ENCODE measurements at places on chromosomes 6 and 20.
A peak's percentile ranks its signal among the peaks of the same experiment; 100 is the strongest.

DNA sequence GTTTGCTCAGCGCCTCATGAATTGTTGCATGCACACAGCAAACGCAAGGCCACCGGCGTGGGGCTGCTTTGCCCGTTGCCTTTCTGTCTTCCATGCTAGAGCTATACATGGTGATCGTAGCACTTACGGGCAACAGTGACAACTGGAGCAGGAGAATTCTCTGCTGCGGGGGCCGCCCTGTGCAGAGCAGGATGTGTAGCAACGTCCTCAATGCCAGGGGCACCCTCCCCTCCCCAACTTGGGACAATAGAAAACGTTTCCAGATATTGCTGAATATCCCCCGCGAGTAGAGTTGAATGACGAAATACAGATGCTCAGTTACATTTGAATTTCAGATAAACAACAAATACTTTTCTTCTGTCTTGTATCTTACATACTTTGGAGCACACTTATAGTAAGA is 198.7 kb downstream of the TFAP2C start:
- no peak for DNase-seq

DNA sequence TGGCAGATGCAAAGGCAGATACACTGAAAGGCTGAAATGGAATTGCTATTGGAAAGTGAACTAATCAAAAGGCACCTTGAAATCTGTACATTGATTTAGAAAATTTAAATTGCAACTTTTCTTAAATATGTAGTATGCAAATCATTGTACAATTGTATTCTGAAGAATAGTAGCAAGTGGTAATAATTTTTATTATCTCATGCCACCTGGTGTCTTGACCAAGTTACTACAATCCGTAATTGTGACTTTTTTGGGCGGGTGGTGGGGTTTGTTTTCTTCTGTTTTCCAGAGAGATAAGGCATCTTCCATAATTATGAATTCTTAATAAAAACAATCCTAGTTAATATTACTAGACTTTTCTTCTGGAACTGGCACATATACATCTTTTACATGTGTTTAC is 12.5 kb upstream of the BCKDHB start:
- DNase-seq: peak; percentile 37

GRCh38 chr20:43955750-43956191 is 41.1 kb downstream of the TOX2 start:
- DNase-seq: no peak

DNA sequence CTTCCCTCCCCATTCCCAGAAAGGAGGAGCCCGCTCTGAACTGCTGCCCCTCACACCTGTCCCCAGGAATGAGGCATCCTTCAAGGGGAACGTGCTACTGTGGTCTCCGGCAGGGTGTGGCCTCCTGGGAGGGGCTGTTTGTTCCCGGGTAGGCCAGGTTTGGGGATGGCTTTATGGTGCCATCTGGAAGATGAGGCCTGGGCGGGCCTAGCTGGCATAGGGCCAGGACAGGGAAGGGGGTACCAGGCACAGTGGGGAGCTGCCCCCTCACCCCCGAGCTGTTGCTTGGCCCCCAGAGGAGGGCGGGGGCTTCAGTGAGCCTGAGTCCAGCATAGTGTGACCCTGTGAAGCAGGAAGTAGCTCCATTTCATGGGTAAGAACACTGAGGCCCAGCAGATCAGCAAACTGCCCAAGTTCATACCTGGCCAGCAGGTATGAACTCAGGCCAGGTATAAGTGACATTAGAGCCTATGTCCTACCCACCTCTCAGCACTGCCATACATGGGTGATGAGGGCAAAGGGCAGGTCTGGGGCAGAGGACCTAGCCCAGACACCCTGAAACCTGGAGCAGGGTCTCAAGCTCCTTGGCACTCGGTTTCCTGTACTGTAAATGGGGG is 17.5 kb upstream of the SPDEF start:
- no peak for DNase-seq

DNA sequence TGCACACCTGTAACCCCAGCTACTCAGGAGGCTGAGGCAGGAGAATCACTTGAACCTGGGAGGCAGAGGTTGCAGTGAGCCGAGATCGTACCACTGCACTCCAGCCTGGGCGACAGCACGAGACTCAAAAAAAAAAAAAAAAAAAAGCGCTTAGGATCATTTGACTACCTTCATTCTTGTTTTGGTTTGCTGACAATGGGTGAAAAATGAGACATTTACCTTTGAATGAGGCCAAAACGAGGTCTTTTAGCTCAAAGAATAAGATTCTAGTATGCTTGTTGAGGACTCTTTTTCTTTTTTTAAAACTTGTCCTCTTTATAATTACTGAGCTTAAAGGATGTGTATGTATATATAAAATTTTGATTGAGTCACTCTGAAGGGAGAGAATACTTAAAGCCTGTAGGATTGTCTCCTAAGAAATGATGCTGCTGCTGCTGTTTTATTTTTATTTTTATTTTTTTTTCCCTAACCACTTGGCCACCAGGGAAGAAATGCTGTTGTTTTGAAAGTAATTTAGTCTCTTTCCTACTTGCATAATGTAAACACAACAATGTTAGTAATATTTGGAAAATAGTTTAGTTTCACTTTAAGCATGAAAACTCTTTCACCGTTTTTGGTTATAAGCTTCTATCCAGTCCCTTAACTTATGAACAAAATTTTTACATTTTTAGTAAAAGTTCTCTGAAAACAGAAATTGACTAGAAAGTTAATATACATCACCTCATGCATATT is 7.9 kb downstream of the UBR2 start:
- DNase-seq: no peak

GRCh38 chr6:7108196-7108963 is 619 bp downstream of the RREB1 start:
- DNase-seq: peak; percentile 53

GRCh38 chr20:56627122-56628014 is 1.7 kb upstream of the TFAP2C start:
- DNase-seq: no peak

DNA sequence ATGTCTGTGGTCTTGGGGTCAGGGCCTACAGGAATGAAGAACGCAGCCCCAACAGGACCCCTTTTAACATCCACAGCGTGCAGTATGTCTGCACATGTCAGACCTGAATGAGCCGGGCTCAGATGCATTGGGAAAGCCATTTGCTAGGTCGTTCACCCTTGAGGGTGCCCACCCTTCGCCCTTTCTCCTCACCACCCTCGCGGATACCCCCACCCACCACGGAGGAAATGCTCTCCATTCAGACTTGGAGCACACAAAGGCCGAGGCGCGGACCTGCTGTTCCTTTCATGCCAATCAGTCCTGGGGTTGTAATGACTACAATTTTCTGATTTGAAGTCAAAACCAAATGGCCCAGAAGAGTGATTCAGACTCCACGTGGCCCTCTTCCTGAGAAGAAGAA is 62.7 kb downstream of the EDN3 start:
- DNase-seq: no peak

DNA sequence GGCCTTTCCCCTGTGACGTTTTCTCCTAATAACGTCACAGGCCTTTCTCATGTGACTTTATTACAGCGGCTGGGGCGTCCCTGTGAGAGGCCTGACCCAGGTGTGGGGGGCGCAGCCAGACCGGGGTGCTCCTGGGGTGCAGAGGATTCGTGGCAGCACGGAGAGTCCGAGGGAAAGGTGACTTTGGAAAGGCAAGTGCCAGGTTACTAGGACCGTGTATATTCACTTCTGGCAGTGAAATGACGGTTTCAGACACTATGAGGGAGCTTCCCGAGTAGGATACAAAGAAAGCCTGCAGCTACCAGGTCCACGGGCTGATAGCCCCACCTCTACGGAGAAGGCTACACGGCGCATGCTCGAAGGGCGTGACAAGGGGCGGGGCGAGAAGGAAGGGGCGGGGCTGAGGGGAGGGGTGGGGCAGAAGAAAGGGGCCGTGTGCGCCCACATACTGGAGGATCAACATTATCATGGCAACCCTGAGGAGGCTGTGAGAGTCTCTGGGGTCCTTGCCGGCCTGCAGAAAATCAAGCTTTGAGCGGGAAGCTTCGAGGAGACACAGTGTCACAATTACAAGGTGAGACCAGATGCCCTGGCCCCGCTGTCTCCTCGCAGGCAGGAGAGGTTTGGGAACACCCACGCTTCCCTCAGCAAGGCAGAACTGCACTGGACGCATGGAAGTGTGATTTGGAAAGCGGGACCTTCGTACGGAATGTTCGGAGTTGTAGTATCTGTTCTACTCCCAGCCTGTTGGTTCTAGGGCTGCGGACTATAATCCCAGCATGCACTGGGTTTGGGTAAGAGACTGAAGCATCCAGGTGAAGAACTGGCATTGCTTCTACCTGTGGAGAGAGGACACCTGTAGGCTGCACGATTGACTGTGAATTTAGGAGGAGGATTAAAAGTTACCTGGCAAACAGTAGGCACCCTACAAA is 54.4 kb upstream of the ZNF337 start:
- peak; percentile 56 for DNase-seq

GRCh38 chr6:17957904-17958620 is 29.4 kb downstream of the KIF13A start:
- no peak for DNase-seq

DNA sequence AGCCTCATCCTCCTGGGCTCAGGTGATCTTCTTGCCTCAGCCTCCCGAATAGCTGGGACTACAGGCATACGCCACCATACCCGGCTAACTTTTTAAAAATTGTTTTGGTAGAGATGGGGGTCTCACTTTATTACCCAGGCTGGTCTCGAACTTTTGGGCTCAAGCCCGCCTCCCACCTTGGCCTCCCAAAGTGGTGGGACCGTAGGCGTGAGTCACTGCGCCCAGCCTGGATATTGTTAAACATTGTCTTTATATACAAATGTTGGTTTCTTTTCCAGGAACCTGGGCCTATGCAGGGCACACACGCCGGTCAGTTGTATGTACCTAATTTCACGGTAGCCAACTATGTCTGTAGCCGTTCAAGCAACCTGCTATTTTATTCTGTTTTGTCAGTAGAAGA is 60.1 kb downstream of the SYNJ2 start:
- DNase-seq: no peak

DNA sequence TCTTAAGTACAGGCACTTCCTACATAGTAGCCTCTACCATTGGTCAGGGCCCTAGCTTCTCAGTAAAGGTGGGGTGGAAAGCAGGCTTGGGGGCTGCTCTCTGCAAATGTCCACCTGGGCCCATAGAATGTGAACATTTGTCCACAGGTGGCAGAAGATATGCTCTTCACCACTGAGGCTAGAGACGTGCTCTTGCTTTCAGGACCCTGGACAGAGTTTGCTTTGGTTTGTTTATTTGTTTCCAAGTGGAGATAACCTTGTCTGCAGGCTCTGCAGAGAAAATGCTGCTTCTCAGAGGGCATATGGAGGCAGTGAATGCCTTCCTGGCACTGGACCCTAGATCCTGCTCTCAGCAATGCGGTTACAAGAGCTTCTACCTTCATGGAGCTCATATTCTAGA is 129.0 kb downstream of the F13A1 start:
- DNase-seq: no peak

GRCh38 chr20:63150391-63150898 is 65.5 kb downstream of the YTHDF1 start:
- DNase-seq: no peak

DNA sequence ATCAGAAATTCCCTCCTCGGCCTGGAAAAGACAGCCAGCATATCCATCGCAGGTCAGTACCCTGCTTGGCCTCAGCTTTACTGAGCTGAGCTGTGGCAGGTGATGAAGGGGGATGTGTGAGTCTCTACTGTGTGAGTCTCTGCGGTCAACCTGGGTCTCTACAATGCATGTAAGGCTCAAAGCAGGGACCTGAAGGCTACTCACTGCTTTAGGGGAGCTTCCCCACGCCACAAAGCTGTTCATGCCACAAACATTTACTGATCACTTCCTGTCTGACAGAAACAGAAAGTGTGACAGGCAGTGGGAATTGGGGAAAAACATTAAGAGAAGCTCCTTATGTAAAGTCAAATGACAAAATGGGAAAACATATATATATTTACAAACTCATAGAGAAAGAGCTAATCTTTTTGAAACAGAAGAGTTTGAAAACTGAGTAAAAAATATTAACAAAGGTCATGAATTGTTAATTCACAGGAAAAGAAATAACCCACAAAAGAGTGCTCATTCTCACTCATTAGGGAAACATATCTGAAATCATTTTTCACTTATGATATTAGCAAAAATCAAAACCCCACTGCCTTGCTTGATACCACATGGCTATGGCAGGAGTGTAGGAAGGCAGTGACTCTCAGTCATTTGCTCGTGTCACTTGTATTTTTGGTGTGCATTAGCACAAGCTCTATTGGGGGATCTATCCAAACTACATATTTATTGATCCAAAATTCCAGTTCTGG is 5.8 kb downstream of the BTN3A3 start:
- no peak for DNase-seq

GRCh38 chr20:47392015-47392720 is 35.7 kb upstream of the ZMYND8 start:
- no peak for DNase-seq

- DNase-seq: no peak
These were observed 4.5 kb upstream of the PLAGL1 start for GRCh38 chr6:144012534-144012933.

DNA sequence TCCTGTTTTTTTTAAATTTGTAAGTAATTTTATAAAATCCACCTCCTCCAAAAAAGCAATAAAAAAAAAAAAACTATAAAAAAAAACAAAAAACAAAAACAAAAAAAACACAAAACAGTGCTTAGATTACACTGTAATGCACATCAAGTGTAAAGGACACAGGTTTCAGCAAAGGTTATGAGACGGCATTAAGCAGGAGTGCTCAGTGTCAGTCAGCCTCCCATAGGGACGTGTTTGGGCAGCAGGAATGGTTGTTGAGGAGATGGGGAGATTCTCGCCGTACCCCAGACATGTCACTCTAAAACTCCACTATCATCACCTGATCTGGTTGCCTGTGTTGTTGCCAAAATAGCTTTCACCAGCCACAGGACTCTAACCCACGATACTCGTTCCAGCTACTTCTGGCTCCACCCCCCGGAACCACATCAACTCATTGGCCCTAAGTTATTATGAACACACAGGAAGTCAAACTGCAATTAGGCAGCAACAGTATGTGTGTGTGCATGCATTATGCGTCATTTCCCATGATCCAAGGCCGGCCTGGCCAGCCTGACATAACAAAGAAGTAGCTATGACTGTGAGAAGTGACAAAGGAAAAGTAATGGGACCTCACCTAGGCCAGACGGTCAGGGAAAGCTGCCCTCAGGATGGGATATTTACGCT is 28.7 kb downstream of the ECT2L start:
- peak; percentile 56 for DNase-seq

DNA sequence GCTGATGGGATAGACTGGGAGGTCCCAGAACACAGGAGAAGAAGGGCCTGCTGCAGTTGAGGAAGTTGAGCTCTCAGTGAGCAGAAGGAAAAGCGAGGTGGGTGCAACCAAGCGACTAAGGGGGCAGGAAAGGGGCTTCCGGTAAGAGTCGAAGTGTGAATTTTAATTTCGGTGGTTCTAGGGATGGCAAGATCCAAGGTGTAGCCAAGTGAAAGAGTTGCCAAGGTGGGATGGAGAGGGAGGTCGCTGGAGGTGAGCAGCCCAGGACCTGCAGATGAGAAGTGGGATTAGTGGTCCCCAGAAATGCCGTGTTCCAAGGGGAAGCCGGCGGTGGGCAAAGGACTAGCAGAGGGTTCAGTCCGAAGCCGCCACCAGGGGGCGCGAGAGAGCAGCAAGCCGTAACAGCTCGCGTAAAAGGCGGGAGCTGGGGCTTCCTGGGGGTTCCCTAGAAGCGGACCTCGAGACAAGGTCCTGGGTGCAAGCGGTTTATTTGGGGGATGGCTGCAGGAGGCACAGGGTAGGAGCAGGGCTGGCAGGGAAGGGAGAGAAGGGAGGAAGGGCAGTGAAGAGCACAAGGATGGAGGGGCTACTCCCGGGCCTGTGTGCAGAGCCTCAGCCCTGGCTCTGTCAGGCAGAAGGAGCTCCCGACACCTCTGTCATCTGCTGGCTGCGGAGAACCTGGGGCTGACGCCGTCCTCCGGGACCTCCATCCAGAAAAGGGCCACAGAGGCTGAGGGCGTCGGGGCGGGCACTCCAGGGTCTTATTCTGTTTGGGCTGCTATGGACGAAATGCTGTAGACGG is 103.6 kb downstream of the PAX1 start:
- peak; percentile 11 for DNase-seq

Data from CD4-positive, CD25-positive, alpha-beta regulatory T cell (primary cell).